Astrocyte of the spinal cord (primary cell): ENCODE measurements at places on chromosomes 4 and X.
A peak's percentile ranks its signal among the peaks of the same experiment; 100 is the strongest.

DNA sequence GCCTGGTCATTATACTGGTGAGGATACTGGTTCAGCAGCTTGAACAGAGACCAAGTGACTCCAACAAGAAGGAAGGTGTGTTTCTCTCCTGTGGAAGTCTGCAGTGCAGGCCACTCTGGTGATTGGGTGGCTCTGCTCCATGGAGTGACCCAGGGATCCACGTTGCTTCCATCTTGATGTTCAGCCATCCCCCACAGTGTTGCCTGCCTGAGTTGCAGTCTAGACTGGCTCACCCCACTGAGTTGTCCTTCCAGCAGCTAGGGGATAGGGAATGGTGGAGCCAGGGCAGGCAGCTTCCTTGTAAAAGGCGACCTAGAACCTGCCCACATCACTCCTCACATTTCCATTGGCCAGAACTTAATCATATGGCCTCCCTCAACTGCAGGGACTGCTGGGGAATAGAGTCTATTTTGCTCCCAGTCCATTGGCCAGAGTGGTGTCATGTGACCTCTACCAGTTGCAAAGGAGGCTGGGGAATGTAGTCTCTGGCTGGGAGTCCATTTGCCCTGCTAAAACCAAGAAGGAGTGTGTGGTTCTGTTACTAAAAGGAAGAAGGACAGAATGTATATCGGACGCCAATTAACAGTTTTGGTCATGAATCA lies 8.0 kb downstream of the MAN2B2 start:
- DNase-seq = peak; percentile 25

GRCh38 chr4:37138019-37138653 lies 106.4 kb upstream of the NWD2 start:
- DNase-seq = no peak

DNA sequence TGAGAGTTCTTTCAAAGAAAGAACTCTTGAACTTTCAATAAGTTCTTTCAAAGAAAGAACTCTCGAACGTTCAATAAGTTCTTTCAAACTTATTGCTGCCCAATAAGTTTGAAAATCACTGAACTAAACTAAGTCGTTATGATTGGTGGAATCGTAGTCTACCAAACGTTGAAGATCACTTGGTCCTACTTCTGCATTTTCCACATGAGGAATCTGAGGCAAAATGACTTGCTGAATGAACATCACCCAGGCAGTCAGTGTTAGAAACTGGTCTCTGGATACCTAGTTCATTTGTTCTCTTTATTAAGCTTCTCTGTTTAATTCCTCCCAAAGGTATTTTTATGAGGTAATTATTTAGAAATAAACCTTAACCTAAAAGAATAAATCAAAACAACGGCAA lies 7.1 kb upstream of the CNOT6L start:
- no peak for DNase-seq

GRCh38 chr4:186736466-186736865 lies 12.8 kb upstream of the FAT1 start:
- no peak for DNase-seq

- DNase-seq = peak; percentile 7
These were observed 823.2 kb downstream of the CCSER1 start for GRCh38 chr4:90950385-90950841.

- no peak for DNase-seq
These were observed 171.4 kb downstream of the NWD2 start for GRCh38 chr4:37415845-37416369.

DNA sequence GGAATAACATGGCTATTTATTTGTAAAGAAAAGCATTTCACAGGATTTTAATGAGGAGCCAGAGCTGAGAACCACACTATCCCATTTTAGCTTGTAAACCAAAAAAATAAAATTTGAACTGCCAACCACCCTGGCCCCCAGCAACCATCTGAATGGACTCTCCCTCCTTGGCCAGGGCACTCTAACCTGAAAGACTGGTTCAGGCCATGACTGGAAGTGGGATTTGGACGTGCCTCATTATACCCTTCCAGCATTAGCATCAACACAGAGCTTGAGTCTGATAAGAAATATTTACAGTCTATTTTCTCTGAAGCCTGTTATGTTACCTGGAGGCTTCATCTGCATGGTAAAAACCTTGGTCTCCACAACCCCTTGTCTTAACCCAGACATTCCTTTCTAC lies 30.0 kb downstream of the METAP1 start:
- DNase-seq = no peak

GRCh38 chrX:108947205-108947604 lies 210.8 kb upstream of the IRS4 start:
- DNase-seq = no peak

DNA sequence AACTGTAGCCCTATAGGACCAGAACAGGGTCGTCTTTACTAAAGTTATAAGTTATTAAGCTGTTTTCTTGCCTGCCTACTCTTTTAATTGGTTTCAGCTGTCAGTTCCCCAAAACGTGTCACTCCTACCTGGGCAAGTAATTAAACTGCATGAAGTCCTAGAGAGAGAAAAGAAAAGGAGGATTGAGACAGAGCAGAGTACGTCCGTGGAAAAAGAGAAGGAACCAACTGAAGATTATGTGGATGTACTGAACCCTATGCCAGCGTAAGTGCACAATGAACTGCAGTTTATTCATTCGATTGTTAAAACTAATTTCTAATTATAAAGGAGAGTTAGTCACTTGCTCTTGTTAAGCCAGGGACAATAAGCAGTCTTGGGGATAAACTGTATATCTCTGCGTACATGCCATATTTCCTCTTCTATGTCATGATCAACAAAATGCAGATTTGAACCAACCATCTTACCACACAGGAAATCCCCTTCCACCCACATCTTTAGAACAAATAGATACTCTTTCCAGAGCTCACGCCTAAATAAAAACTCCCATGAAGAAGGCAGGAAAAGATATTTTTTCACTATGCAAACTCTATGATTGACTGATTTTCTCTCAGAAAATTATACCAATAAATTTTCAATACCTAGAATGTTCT lies 22.8 kb downstream of the STAP1 start:
- DNase-seq = no peak
